Urothelium cell line (cell line): ENCODE measurements at places on chromosomes 16 and 17.
A peak's percentile ranks its signal among the peaks of the same experiment; 100 is the strongest.

DNA sequence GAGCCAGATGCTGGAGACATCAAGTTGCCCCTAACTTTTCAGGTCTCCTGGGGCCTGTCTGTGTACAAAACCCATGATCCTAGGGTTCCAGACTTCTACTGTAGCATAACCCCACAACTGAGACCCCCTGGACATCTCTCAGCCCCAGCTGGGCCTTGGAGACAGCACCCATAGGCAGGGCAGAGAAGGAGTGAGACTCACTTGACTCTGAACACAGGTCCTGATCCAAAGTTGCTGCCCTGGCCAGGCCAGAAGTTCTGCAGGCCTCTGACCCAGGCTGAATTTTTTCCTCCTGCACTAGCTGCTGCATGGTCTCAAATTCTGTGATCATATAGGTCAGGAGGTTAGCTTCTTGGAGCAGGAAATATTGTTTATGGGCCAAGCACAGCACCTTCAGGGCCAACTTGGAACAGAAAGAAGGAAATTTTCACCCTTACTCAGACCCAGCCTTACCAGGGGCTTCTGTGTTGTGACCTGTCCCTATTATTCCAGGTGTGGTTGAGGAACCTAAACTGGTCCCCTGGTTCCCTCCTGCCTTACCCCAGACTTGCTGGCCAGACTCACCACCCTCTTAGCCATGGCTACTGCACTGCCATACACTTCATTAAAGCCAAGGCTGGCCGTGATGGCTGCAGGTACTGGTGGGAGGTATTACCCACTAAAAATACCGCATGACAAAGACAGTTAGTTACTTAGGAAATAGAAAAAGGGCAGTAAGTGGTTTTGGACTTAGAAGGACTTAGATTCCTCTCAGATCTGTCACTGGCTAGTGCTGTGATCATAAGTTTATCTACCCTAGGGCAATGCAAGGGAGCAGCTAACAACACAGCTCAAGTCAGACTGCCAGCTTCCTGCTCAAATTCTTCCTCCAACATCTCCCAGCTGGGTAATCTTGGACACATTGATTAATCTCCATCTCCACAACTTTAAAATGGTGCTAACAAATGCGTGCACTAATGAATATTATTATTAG is 2180.1 kb downstream of the TP53TG3F start:
- DNase-seq, result no peak

GRCh38 chr17:35743626-35744328 is 9.3 kb downstream of the GAS2L2 start:
- DNase-seq, result peak; percentile 57

GRCh38 chr16:66900721-66901441 is 17.8 kb downstream of the CDH16 start:
- no peak for DNase-seq

- no peak for DNase-seq
These were observed 24.6 kb downstream of the NECAB2 start for GRCh38 chr16:83992624-83993023.

- no peak for DNase-seq
These were observed 8.9 kb upstream of the ZNF200 start for GRCh38 chr16:3243882-3244281.

GRCh38 chr16:86714166-86714565 is 135.8 kb downstream of the FOXL1 start:
- DNase-seq, result peak; percentile 20

- peak; percentile 53 for DNase-seq
These were observed 11.8 kb downstream of the SYT17 start for GRCh38 chr16:19179546-19180490.

GRCh38 chr16:3165111-3165822 is 22.7 kb upstream of the OR1F1 start:
- DNase-seq, result no peak

GRCh38 chr17:53033297-53033696 is 789.4 kb upstream of the KIF2B start:
- DNase-seq, result no peak

- DNase-seq, result peak; percentile 78
These were observed 7.8 kb upstream of the PDK2 start for GRCh38 chr17:50087246-50087911.

GRCh38 chr17:63140255-63140654 is 174.2 kb downstream of the TANC2 start:
- DNase-seq, result no peak

GRCh38 chr17:55286681-55287589 is 22.2 kb downstream of the HLF start:
- no peak for DNase-seq
